ENCODE measurements at places on chromosomes 13 and 19. TPM values are rescaled to one million over a fixed set of nuclear protein-coding genes. Genes with fewer than 3 reads are reported as not detected.

The SKA3 gene
- polyA plus RNA-seq = not detected

The RASGRP4 gene
- polyA plus RNA-seq = not detected

- peaks cover 13% of the 10 kb centered on the region for H3K4me1 ChIP-seq
- no peaks in the 10 kb centered on the region for H3K27me3 ChIP-seq
- no peak overlapping the region for H3K4me3 ChIP-seq
- H3K36me3 ChIP-seq = no peaks in the 10 kb centered on the region
- H3K27ac ChIP-seq = no peak overlapping the region
- DNase-seq = no peak
Observed at GRCh38 chr19:13744174-13744573, 20.1 kb upstream of the MRI1 start.

The ZNF146 gene
- polyA plus RNA-seq = 80.6 TPM

- H3K4me3 ChIP-seq = peak overlapping the region; percentile 22
- no peak overlapping the region for H3K27ac ChIP-seq
- H3K27me3 ChIP-seq = no peaks in the 10 kb centered on the region
- peaks cover 32% of the 10 kb centered on the region for H3K4me1 ChIP-seq
- no peak for DNase-seq
Observed at GRCh38 chr13:113586661-113587479, 2.3 kb downstream of the TFDP1 start.
